ENCODE measurements at places on chromosomes 2 and 18. TPM values are rescaled to one million over a fixed set of nuclear protein-coding genes. Genes with fewer than 3 reads are reported as not detected.

Gene C2orf66
- 0.18 TPM for polyA plus RNA-seq

Gene GALNT13
- polyA plus RNA-seq, result 1.0 TPM

Gene ALPP
- polyA plus RNA-seq, result 7.4 TPM

Gene RFTN2
- polyA plus RNA-seq, result 0.83 TPM

Gene PROM2
- 4.9 TPM for polyA plus RNA-seq

Gene NT5C1B
- not detected for polyA plus RNA-seq

Gene XPO1
- polyA plus RNA-seq, result 57.9 TPM

- H3K27me3 ChIP-seq, result no peaks in the 10 kb centered on the region
- H3K27ac ChIP-seq, result no peak overlapping the region
- no peaks in the 10 kb centered on the region for H3K36me3 ChIP-seq
- peak; percentile 73 for DNase-seq
Observed at GRCh38 chr2:103789381-103790095, 1027.7 kb downstream of the TMEM182 start.

GRCh38 chr2:1874101-1874865, 130.0 kb upstream of the PXDN start:
- H3K4me1 ChIP-seq, result no peaks in the 10 kb centered on the region
- no peak for DNase-seq
- no peak overlapping the region for H3K4me3 ChIP-seq

DNA sequence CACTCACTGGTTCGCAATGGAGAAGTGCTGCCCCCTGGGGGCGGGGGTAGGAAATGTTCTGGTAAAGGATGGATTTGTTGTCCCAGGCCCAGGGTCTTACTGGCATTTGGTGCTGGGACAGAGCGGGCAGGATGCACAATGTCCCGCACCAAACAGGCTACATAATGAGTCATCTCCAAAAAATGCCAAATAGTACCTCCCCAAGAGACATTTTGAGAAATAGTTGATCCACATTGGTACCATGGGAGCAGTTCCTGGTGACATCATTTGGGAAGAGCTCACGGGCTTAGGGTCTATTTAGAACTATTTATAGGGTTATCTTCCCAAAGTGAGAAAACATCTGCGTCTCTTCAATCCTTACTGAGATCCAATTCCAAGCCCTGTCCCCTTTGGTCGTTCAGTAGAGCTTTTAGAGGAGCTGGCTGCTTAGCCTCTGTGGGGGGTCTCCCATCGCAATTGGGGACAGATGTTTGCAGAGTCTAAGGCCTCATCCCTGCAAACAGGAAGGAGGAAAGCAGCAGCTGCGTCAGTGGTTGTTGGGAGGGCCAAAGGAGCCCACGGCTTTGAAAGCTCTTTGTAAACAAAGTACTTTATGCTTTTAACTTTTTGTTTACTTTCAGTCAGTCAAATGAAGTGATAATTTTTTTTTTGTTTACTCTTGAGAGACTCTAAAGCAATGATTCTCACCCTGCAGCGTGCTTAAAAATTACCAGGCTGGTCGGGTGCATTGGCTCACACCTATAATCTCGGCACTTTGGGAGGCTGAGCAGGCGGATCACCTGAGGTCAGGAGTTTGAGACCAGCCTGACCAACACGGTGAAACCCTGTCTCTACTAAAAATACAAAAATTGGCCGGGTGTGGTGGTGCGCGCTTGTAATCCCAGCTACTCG, 49.3 kb downstream of the GREB1 start:
- H3K27ac ChIP-seq, result no peak overlapping the region
- no peaks in the 10 kb centered on the region for H3K36me3 ChIP-seq
- peak; percentile 98 for DNase-seq
- H3K4me3 ChIP-seq, result no peak overlapping the region

- peak; percentile 70 for DNase-seq
- H3K4me3 ChIP-seq, result no peak overlapping the region
- no peak overlapping the region for H3K27ac ChIP-seq
- no peaks in the 10 kb centered on the region for H3K4me1 ChIP-seq
- no peaks in the 10 kb centered on the region for H3K36me3 ChIP-seq
Observed at GRCh38 chr2:240513549-240514287, 44.1 kb downstream of the ANKMY1 start.

DNA sequence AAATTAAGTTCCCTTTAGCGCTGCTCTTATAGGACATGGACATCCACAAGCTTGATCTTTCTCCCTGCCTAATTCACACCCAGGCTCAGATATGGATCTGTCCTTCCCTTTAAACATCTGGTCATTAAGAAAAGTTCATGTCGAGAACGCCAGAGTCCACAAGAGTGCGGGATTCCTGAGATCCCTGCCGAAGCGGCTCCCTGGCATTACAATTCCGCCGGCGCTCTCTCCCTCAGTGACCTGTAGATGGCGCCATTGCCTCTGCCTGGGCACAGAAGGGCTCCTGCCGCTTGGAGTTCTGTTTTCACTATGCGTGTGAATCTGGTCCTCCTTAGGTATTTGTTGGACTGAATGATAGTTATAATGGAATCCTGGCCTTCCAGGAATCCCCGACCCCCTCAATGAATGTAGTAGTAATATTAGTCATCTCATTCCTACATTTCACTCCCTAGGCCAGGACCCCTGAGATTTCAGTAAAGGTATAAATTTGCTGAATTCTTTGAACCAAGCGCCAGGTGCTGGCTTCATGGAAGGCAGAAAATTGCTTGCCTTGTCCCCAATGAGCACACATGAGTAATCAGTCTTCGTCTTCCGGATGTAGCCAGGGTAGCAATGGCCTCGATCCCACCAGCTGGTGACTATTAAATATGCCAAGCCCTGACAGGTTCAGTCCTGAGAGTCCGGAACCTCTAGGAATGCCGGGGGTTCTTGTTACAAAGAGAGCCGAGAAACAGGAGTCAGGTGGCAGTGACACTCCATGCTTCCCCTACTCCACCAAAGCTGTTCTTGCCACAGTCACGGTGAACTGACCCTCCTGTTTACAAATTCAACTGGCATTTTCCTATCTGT, 26.4 kb upstream of the CD207 start:
- no peaks in the 10 kb centered on the region for H3K4me1 ChIP-seq
- no peak overlapping the region for H3K4me3 ChIP-seq
- no peaks in the 10 kb centered on the region for H3K36me3 ChIP-seq
- H3K27me3 ChIP-seq, result peaks cover 52% of the 10 kb centered on the region

- H3K27ac ChIP-seq, result peak overlapping the region; percentile 61
- H3K27me3 ChIP-seq, result no peaks in the 10 kb centered on the region
- no peak for DNase-seq
- no peaks in the 10 kb centered on the region for H3K4me1 ChIP-seq
Observed at GRCh38 chr2:64998658-64999061, 9.5 kb downstream of the SLC1A4 start.
